Keratinocyte (primary cell): ENCODE measurements at places on chromosomes 4 and X.

DNA sequence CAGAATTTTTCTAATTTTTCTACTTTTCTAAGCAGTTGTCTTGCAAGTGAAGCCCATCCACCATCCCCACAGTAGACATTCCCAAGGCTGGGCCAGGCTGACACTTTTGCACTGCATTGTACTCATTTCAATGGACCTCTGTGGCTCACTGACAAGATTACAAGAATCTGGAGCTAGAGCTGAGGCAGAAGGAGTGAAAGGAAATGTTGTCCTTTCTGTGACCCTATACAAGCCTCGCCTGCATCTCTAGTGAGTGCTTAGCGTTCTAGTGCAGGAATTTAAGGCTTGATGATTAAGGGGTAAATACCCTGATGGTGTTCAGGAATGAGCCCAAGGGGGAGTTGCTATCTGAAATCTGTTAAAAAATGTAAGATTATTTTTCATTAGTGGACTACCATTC is 6.3 kb downstream of the MAGED1 start:
- no peak for DNase-seq

GRCh38 chr4:84530871-84531270 is 31.8 kb upstream of the NKX6-1 start:
- DNase-seq: no peak

GRCh38 chr4:152880263-152880662 is 55.9 kb upstream of the FHDC1 start:
- DNase-seq: no peak

- DNase-seq: peak; percentile 75
Observed at GRCh38 chr4:147831551-147832171, 99.8 kb downstream of the ARHGAP10 start.

GRCh38 chr4:106951891-106952290 is 84.2 kb downstream of the DKK2 start:
- no peak for DNase-seq

DNA sequence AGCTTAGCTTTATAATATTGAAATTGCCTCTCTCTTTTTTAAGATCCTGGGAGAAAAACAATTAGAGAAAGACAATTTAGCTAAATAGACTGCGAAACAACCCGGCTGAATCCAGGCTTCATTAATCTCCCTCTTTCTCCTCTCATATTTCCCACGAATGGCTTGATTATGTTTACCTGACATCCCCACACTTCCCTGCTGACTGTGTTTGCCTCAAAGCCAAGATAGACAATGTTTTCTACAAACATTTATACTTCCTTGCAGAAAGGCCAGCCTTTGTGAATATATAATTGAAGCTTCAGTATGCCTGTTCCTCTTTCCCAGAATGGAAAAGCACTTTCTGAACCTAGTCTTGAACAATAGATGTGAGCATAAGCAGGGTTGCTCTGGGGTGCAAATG is 566.8 kb downstream of the PDHA2 start:
- no peak for DNase-seq

GRCh38 chrX:13754765-13755164 is 20.2 kb downstream of the OFD1 start:
- no peak for DNase-seq

DNA sequence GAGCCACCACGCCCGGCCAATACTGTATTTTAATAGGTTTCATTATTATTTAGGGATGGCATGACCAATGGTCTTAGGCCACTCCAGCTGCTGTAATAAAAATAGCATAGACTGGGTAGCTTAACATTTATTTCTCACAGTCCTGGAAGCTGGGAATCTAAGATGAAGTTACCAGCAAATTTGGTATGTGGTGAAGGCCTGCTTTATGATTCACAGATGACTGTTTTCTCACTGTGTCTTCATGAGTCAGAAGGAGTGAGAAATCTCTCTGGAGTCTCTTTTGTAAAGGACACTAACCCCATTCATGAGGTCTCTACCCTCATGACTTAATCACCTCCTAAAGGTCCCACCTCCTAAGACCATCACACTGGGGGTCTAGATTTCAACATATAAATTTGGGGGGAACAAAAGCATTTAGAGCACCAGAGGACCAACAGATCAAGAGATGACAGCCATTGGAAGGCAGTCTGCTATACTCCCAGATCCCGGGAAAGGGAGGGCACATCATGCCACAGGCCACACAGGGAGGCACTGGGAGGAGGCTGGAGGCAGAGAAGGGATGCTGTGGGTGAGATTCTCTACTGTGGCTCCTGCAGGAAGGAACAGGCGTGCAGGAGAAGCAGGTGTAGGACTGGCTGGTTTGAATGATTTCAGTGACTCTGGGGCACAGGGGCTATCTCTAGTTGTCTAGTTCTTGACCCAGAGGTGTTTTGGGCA is 335.8 kb upstream of the SFRP2 start:
- peak; percentile 66 for DNase-seq

DNA sequence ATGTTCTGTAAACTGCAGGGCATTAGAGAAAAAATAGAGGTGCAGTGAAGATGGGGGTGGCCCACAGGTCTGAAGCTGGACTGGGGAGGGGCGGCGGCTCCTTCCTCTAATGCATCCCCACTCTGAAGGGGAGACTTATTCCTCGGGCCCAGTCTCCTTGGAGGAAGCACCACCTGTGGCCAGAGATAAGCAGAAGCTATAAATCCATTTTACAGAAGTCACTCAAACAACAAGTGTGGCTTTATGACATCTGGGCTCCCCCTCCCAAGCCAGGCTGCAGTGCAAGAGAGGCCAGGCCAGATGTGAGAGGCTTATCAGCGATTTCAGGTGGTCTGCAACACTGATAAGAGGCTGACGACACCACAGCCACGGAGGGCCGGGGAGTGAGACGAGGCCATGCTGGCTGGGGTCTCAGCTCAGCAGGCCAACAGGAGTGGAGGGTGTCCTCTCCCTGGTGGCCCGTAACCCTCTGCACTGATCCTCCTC is 15.8 kb downstream of the CYTL1 start:
- DNase-seq: no peak

GRCh38 chr4:139576219-139576618 is 20.2 kb upstream of the SETD7 start:
- no peak for DNase-seq

GRCh38 chrX:13223868-13224567 is 95.8 kb downstream of the ATXN3L start:
- DNase-seq: peak; percentile 59

DNA sequence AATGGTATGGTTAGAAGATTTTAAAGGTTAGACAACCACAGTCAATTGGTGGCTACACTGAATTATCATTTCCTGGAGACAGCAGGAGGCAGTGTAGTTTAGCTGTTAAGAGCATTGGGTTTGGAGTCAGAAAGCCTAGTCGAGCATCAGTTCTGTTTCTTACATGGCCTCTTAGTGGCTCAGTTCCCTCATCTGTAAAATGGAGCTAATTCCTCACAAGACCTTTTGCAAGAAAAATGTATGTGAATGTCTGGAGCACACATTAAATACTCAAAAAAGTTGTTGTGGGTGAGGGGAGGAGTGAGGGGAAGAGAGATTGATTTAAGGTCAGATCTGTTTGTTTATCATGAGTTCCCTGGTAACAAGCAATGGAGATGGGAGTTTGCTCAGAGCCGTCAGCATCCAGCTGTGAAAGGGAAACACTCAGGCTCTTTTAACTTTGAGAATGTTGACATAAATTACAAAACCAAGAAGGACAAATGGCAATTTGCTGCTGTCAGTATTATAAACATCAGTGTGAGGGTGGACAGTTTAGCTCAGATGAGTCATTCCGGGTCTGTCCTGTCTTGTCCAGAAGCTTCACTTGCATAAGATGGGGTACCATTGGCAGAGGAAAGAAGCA is 98.2 kb upstream of the PGRMC2 start:
- DNase-seq: no peak

- no peak for DNase-seq
Observed at GRCh38 chrX:129557844-129558480, 17.9 kb downstream of the OCRL start.

DNA sequence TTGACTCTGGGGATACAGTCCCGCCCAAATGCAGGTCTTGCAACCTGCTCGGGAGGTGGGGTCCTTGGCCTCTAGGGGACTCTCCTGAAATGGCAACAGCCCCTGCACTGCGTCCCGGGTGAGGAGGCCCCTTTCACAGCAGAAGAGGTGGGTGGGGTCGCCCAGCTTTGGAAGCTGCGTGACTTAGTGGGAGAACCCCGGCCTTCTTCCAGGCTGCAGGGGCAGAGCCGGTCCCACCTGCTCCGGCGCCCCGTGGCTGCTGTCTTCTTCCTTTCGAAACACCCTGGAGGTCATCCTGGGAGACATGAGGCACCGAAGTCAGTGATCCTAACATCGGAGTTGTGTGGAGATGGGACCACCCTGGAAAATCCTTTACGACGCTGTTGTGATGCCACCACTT is 103.7 kb upstream of the ADRA2C start:
- DNase-seq: no peak

- no peak for DNase-seq
Observed at GRCh38 chrX:43745938-43746721, 90.0 kb downstream of the MAOA start.

GRCh38 chr4:127631420-127631819 is 1.3 kb upstream of the INTU start:
- DNase-seq: peak; percentile 17

DNA sequence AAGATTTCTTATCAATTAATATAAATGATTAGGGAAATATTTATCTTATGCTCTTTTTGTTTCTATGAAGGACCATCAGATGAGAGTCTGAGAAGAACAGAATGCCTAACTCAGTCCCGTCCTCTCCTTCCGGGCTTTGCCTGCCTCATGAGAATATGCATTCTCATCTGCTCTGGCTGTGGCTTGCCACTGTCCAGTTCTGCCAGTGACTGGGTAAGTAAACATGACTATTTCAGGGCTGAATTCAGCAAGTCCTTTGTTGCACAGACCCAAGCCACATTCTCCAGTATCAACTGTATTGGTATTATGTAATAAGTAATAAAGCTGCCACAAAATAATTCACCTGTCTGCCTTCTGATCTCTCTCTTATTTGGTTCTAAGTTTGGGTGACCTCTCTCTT is 110.7 kb downstream of the WDFY3 start:
- DNase-seq: no peak

DNA sequence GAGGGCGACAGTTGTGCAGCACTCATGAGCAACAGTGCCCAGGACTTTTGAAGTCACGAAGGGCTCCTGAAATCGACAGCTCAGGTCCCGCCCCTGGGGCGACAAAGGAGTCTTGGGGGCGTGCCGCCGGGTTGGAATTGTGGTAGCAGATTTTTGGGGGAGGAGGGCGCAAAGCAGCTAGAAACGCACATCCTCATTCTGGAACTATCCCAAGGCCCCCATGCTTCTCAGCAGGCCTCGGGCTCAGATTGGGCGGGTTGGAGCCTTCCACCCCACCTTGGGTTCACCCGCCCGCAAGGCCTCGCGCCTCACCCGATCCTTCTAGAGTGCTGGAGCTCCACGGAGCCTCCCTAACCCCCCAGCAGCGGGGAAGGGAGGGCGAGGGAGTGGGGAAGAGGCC is 85.5 kb downstream of the HPRT1 start:
- no peak for DNase-seq

- DNase-seq: no peak
Observed at GRCh38 chr4:153634738-153635353, 49.2 kb upstream of the TLR2 start.

GRCh38 chr4:100796332-100796731 is 278.5 kb upstream of the EMCN start:
- DNase-seq: no peak

- no peak for DNase-seq
Observed at GRCh38 chrX:140091125-140091886, 126.0 kb upstream of the CXorf66 start.

DNA sequence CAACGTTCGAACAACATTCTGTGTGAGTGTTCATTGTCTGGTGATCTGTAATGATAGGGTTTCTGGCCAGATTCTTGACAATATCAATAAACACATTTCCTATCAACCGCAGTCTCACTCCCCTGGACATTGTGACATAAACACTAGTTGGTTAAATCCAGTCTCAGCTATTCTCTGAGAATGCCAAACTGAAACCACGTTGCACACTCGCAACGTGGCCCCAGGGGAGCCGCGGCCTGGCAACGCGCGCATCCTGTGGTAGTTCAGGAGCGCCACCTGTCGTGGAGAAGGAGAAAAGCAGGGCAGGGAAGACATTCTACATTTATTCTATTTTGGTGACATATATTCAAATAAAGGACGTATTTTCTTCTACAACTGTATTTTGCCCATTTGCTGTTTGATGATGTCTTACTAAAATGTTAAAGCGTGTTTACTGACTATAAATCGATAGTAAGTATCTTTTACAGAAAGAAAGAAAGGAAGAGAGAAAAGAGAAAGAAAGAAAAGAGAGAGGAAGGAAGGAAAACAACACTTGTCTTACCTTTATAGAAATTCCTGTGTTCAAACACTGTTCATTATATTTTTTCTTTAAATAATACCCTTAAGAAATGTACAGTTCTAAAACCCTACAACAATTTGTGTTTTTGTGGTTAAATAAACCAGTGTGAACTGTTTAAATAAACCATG is 738.3 kb upstream of the FRG1 start:
- no peak for DNase-seq

DNA sequence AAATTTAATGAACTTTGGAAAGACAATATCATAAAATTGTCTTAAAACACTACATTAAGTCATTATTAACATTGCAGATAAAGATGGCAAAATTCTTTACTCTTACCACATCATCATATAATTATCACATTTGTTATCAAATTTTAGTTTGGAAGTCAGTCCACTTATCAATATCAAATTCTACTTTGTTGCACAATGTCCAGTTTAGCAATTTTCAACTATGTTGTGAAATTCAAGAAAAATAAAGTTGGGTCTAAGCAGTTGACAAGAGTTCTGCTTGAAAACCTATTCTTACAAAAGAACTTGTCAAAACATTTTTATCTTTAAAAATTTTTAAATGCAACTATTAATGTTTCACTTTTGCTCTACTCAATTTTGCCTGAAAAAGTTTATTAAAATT is 44.7 kb upstream of the TET2 start:
- DNase-seq: no peak

DNA sequence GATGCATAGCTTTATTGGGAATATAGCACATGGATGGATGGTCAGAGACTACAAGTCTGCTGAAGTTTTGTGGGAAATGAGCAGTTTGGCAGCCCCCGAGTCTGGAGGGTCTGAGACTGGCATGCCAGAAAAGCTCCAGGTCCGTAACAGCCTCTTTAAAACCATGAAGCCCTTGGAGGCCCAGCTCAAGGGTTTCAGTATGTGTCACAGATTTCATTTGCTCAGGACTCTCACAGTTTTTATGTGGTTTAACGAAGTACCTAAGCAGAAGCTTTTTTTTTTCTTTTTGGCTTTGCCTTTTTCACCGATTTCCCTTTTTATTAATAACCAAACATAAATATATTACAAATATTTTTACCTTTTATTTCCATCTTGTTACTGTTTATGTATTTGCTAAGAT is 30.6 kb upstream of the TMEM184C start:
- DNase-seq: no peak

GRCh38 chrX:95884186-95884585 is 800.5 kb upstream of the DIAPH2 start:
- DNase-seq: no peak

- no peak for DNase-seq
Observed at GRCh38 chr4:153189016-153189801, 15.0 kb upstream of the TRIM2 start.

DNA sequence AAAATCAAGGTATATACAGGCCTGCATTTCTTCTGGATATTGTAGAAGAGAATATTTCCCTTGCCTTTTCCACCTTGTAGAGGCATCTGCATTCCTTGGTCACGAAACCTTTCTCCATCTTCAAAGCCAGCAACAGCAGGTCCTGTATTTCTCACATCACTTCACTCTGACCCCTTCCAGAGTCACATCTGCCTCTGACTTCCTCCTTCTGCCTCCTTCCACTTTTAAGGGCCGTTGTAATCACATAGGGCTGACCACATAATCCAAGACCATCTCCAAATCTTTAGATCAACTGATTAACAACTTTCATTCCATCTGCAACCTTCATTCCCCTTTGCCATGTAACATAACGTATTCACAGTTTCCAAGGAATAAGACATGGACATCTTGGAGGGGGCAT is 38.3 kb upstream of the NDP start:
- no peak for DNase-seq
